SJSA1 (cell line): ENCODE measurements at places on chromosomes 16 and 17. TPM values are rescaled to one million over a fixed set of nuclear protein-coding genes. Genes with fewer than 3 reads are reported as not detected.

SP6 gene
- total RNA-seq: not detected in 2 replicates

BCO1 gene
- total RNA-seq: not detected in 2 replicates

RRAD gene
- 0.16 and 0.39 TPM in 2 replicates for total RNA-seq

GNG13 gene
- total RNA-seq: not detected in 2 replicates

RAB37 gene
- total RNA-seq: 1.6 and 3.0 TPM in 2 replicates

TPPP3 gene
- total RNA-seq: not detected in 2 replicates

KREMEN2 gene
- not detected in 2 replicates for total RNA-seq

MT3 gene
- not detected in 2 replicates for total RNA-seq

SULT1A4 gene
- total RNA-seq: 0.58 and 3.6 TPM in 2 replicates

NOL3 gene
- 24.1 and 29.7 TPM in 2 replicates for total RNA-seq

ACSM3 gene
- total RNA-seq: 0.18 TPM in 1 of 2 replicates, not detected in the other

SCARF1 gene
- 0.16 TPM in 2 replicates for total RNA-seq

GRCh38 chr16:13517841-13518240 lies 402.1 kb upstream of the ERCC4 start:
- DNase-seq: no peak

GRCh38 chr17:5309851-5310250 lies 27.8 kb downstream of the RABEP1 start:
- no peak for DNase-seq

DNA sequence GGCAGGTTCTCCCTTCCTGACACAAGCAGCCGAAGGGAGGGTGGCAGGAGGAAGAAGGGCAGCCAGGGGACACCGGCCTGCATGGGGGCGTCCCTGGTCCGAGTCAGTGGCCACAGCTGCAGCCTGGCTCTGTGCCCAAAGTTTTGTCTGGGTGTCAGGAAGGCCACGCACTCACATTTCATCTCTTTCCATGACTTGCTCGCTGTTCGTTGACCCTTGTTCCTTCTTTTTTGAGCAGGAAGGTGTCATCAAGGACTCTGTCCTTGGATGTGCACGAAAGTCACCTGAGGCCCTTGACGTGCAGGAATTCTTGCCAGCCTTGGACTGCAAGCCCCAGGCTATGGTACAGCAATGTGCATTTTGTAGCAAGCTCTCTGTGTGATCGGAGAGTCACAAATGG lies 93.3 kb downstream of the TNFRSF13B start:
- DNase-seq: no peak

DNA sequence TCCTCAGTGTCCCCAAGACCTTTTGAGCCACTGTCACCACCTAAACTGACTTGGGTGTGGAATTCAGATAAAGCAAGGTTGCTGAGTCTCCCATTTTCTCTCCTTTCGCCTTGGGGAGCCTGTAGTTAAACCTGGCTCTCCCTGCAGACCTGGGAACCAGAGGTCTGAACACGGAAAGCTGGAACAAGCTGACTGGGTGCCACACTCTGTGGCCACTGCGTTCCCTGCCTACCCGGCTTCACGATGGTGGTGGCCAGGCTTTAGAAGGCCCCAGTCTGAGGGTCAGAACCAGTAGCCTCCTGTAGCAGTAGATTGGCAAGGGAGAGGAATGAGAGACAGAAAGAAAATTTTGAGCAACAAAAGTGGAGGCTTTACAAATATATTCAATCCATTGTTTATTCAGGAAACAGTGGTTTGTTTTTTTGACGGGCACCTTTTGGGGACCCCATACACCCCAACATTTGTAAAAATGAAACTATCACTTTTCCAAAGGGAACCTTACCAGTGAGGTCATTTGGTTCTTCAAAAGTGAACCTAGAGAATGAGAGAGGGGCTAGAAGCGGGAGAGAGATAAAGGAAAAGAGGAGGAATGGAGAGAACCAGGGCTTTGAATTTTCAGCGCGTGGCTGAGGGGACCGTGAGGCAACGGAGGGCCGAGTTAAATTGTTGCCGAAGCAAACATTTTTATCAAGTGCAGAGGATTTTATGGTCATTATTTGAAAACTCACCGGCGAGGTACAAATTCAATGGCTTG lies 1.8 kb upstream of the HOXB8 start:
- DNase-seq: no peak

- DNase-seq: peak; percentile 34
Observed at GRCh38 chr17:21039839-21040575, 2.8 kb downstream of the USP22 start.

DNA sequence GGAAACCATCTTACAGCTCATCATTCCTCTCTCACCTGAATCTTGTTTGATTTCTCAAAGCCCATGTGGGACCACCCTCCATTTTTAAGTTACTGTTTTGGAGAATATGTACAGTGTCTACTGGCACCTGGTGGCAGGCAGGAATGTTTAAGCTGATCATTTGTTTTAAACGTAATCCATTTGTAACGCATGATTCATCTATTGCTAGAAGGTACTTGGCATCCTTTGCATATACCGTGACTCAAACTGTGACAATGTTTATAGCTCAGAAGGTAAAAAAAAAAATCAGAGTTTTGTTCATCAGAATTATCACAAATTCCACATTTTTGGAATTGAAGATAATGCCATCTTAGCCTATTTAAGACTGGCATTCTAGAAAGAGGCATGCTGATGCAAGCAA lies 1007.5 kb upstream of the EEF2KMT start:
- no peak for DNase-seq

DNA sequence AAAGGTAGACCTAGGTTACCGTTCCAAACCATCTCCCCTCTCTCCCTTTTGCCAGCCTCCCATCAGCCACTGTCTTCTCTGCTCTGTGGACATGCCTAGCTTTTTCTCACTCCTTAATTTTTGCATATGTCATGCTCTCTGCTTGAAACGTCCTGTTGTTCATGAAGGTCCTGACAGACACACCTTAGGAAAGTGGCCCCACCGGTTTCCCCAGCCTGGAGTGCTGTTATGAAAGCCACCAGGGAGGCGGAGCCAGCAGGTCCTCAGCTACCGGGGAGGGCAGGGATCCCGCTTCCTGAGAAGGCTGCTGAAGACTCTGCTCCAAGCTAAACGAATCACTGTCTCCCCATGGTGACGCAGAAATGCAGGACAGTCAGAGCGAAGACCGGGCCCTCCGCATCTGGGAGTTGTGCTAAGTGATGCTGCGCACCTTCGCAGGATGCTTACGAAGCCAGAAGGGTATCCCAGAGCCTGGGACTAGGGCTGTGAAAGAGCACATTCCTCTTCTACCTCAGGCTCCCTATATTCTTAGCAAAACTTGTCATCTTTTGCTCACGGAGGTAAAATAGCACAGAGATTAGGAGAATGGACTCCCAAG lies 2.3 kb upstream of the SLC16A11 start:
- no peak for DNase-seq

GRCh38 chr16:1642148-1642547 lies 30.0 kb downstream of the CRAMP1 start:
- no peak for DNase-seq

DNA sequence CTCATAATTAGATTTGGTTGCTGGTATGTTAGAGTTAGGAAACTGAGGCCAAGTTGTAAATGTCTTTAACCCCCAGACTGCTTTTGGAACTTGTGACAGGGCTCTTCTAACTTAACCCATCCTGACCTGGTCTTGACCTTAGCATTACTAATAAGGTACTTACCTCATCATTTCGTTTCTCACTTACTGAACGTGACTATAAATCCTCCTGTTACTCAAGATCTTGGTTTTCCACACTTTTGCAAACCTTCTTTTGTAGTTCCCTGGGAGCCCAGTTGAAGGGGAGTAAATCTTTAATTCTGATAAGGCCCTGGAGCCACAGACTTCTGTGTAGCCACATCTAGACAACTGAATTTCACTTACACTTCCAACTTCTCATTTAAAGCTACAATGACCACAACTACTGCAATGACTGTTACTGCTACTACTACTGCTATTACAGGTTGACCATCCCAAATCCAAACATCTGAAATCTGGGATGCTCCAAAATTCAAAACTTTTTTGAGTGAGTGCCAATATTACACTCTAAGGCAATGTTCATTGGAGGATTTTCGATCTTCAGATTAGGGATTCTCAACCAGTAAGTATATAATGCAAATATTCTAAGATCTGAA lies 248.8 kb upstream of the TBX2 start:
- DNase-seq: no peak

DNA sequence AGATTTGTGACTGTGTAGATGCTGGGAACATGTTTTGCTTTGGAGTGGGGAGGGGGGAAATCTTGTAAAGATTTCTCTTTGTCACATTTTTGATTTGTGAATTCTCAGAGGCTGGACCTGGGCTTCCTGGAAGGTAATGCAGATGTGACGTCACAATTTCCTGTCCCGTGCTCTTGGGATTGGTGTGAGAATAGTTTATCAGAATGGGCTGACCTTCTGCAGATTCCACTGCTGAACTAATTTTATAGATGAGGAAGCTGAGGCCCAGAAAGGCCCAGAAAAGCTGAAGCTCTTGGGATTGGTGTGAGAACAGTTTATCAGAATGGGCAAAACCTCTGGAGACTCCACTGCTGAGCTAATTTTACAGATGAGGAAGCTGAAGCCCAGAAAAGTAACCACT lies 34.0 kb downstream of the HS3ST3B1 start:
- DNase-seq: no peak

DNA sequence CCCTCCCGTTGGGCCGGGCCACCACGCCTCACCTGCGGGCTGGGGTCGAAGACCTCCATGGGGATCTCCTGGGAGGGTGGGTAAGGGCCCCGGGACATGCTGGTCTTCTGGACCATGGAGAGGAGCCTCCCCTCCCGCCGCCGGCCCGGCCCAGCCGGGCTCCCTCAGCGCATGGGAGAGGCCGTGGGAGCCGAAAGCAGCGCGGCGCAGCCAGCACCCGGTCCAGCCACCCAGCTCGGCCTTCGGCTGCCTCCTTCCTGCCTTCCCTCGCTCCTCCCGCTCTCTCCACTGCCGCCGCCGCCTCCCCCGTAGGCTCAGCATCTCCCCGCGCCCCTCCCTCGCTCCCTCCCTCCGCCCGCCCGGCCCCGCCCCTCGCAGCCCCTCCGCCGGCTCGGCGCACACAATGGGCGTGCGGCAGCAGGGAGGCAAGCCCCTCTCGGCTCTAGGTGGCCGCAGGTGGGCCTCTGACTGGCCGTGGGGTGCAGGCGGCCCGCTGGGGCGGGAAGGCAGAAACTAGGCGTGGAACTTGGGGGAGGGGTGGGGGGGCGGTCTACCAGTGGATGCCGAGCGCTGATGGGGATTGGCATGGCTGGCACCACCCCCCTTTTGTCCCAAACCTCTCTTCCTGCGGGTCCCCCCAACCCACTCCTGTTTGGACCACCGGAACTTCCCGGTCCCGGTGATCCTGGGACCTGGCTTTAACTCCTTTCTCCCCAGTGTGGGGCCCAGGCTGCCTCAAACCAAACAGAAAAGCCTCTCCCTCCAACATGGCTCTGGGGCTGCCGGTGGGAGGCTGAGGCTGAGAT lies at the start of gene CACNB1:
CACNB1 (minus strand) TSS at position 290 of the 806 bp plus-strand sequence; CDS start at position 116, 174 bp downstream.
- DNase-seq: peak; percentile 88

DNA sequence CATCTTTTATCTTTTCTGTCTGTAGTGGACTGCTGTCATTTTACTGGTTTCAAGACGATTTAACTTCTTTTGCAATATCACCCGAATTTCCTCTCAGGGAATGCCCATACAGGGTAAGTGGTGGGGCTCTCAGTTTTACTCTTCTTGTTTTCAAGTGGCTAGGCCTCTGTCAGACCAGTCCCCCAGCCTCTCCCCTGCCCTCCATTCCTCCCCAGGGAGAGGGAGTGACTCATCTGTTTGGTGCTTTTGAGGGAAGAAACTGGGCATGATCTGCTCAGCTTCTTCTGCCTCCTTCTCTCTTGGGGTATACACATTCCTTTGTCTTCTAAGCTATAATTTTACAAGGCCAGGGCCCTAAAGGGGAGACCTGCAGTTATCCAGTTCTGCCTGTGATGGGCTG lies 332.0 kb downstream of the CBLN1 start:
- no peak for DNase-seq

GRCh38 chr16:3089717-3090592 lies 9.1 kb downstream of the ZSCAN10 start:
- DNase-seq: no peak

DNA sequence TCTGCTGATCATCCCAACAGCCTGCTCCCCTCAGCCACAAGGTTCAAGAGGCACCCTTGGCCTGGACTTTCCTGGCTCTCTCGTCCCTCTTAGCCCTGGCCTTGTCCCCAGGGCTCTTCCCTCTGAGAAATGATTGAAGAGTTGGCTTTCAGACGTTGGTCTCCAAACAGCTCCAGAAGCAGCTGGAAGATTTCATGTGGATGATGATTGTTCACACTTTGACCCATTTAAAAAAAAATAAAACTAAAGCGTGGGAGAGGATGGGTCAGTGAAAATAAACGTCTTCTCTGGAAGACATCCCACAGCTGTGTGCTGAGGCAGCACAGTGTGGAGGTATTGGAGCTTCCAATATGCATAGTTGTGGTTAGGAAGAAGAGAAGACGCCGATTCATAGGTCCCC lies 54.7 kb upstream of the CDH11 start:
- DNase-seq: no peak

DNA sequence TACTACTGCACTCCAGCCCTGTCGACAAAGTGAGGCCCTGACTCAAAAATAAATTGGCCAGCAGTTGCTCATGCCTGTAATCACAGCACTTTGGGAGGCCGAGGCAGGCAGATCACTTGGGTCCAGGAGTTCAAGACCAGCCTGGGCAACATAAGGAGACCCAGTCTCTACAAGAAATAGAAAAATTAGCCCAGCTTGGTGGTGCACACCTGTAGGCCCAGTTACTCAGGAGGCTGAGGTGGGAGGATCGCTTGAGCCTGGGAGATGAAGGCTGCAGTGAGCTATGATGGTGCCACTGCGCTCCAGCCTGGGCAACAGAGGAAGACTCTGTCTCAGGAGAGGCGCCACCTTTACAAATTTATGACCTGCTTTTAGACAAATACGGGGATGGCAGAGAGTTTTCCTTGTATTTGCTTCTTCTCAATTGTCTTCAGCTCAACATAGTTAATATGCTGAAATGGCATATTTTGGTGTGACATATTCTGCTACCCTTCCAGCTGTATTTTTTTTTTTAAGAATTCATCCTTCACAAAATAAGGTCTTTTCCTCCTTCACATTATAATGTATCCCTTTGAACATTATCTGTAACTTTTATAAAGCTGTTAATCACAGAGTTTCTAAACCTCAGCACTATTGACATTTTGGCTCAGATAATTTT lies 21.1 kb upstream of the YPEL2 start:
- no peak for DNase-seq

DNA sequence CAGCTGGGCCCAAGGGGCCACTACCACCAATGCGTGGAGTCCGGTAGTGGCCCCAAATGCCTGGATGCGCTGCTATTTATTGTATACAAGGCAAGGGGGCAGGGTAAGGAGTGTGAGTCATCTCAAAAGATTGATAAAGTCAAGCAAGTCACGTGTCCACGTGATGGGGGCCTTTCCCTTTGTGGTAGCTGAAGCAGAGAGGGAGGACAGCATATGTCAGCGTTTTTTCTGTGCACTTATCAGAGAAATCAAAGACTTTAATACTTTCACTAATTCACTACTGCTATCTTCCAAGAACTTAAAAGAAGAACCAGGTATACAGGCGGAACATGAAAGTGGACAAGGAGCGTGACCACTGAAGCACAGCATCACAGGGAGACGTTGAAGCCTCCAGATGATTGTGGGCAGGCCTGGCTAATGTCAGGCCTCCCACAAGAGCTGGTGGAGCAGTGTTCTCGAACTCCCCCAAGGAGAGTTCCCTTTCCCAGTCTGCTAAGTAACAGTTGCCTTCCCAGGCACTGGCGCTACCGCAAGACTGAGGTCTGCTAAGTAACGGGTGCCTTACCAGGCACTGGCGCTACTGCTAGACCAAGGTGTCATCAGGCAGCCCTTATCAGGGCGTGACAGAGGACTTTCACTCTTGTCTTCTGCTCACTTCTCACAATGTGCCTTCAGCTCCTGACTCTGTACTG lies 10.8 kb upstream of the ASB16 start:
- DNase-seq: no peak
